ENCODE measurements at places on chromosomes 4 and X. TPM values are rescaled to one million over a fixed set of nuclear protein-coding genes. Genes with fewer than 3 reads are reported as not detected.
A peak's percentile ranks its signal among the peaks of the same experiment; 100 is the strongest.

GRCh38 chr4:30002341-30002740 is 717.8 kb upstream of the PCDH7 start:
- no peak overlapping the region for H3K27ac ChIP-seq
- no peaks in the 10 kb centered on the region for H3K4me1 ChIP-seq

DNA sequence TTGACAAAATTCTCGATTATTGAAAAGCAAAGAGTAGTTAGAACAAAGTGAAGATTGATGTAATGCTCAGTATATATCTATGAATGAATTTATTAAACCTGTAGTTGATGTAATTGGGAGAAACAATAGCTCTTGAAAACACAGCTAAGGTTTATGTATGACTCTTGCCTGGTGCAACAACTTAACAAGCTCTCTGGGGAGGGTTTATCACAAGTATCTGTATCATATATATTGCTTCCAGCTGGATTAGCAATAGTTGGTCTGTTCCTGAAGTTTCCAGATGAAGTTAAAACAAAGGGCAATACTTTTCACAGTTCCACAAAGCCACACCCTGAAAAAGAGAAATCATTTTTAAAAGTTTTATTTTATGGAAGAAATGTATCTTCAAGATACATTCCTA is 91.4 kb downstream of the ARSJ start:
- DNase-seq = no peak
- no peaks in the 10 kb centered on the region for H3K27me3 ChIP-seq
- H3K36me3 ChIP-seq = no peaks in the 10 kb centered on the region
- H3K27ac ChIP-seq = no peak overlapping the region
- H3K4me1 ChIP-seq = no peaks in the 10 kb centered on the region

GRCh38 chr4:68349279-68349648 is 626 bp downstream of the YTHDC1 start:
- H3K36me3 ChIP-seq = no peaks in the 10 kb centered on the region
- peak overlapping the region; percentile 81 for H3K4me3 ChIP-seq
- no peak for DNase-seq
- H3K27me3 ChIP-seq = no peaks in the 10 kb centered on the region

GRCh38 chr4:3874525-3875110 is 108.4 kb downstream of the ADRA2C start:
- no peaks in the 10 kb centered on the region for H3K36me3 ChIP-seq
- peaks cover 37% of the 10 kb centered on the region for H3K27me3 ChIP-seq
- no peak overlapping the region for H3K27ac ChIP-seq
- no peak overlapping the region for H3K4me3 ChIP-seq
- no peak for DNase-seq
- H3K4me1 ChIP-seq = peaks cover 9% of the 10 kb centered on the region

DNA sequence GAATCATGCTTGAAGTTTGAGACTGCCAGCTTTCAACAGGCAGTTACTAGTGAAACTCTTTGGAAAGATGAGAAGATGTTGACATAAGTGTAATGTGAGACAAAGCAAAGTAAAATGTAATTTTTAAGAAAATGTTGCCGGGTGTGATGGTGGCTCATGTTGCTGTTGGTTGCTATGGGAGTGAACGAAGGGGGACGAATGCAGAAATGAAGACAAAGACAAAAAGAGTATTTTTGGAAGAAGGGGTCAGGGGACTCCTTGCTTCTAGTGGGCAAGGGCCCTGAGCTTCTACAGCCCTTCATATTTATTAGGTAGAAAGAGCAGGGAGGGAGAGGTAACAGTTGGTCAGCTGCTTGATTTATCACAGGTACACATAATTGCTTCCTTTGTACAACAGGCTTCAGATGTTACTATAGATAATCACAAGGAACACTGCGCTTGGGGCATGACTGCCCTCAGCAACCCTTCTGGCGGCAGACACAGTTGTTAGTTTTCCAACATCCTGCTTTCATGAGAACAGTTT is 11.9 kb upstream of the UGDH start:
- no peak overlapping the region for H3K27ac ChIP-seq
- H3K4me1 ChIP-seq = no peaks in the 10 kb centered on the region
- peaks cover 18% of the 10 kb centered on the region for H3K36me3 ChIP-seq
- H3K27me3 ChIP-seq = no peaks in the 10 kb centered on the region

DNA sequence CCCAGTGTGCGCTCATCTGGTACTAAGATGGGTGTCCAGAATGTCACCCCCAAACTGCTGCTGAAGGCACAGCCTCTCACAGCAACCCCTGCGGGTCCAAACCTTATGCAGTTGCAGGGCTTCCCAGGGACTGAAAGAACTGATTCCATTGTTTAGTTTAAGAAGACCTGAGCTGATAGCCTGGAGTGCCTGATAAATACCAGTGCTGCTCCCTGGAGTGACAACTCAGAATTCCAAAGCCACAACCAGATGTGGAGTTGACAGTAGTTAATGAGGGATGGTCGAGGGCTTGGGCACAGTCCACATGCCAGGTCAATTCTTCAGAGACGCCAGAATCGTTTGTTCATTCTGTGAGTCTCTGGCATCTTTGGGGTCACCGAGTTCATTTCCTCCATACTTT is 71.2 kb downstream of the LNX1 start:
- no peaks in the 10 kb centered on the region for H3K36me3 ChIP-seq
- H3K27me3 ChIP-seq = no peaks in the 10 kb centered on the region
- H3K4me1 ChIP-seq = no peaks in the 10 kb centered on the region
- no peak for DNase-seq
- H3K27ac ChIP-seq = no peak overlapping the region

DNA sequence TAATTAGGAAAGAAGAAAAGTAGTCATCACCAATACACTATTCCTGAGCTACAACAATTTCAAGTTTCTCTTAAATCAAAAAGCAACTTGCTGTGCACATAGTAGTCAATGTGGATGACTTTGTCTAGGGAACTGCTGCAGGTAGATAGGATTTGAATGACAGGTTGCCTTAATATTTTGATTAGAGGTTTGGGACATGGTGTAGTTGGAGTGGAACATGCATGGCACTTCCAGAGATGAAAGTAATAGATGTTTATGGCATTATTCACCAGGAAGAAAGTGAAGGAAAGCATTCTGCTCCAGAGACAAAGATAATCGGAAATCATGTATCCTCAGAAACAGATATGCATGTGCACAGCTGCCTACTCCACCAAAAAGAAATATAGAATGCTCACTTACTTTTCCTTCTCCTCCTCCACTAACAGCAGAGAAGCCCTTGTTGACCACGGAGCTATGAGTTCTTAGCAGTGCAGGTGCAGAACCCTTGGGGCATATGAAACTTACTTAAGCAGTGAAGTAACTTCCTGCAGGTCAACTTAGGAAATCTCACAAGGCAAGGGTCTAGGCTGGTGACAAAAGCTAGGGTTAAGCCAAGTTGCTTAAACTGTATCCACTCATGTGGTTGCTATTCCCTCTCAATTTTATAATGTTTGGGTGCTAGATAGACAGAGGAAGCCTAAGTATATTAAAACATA is 390.8 kb downstream of the HNRNPD start:
- H3K27me3 ChIP-seq = no peaks in the 10 kb centered on the region
- H3K4me1 ChIP-seq = no peaks in the 10 kb centered on the region
- H3K4me3 ChIP-seq = no peak overlapping the region
- H3K36me3 ChIP-seq = no peaks in the 10 kb centered on the region
- DNase-seq = no peak
- H3K27ac ChIP-seq = no peak overlapping the region

DNA sequence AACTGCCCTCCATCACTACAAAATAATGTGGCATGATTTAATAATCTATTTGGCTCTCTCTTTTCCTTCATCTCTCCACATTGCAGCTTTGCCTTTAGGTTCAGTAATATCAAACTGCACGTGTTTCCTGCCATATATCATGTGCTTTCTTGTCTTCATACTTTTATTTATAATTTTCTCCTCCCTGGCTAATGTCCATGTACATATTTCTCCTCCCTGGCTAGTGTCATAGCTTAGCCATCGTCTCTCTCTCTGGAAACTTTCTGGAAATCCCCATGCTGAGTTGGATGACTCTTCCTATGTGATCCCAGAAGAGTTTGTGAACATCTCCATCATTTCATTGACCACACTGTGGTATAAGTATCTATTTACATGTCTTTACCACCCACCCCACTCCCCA is 21.3 kb upstream of the PDGFC start:
- no peak overlapping the region for H3K27ac ChIP-seq
- no peaks in the 10 kb centered on the region for H3K36me3 ChIP-seq
- DNase-seq = no peak
- H3K4me3 ChIP-seq = no peak overlapping the region
- H3K4me1 ChIP-seq = no peaks in the 10 kb centered on the region

DNA sequence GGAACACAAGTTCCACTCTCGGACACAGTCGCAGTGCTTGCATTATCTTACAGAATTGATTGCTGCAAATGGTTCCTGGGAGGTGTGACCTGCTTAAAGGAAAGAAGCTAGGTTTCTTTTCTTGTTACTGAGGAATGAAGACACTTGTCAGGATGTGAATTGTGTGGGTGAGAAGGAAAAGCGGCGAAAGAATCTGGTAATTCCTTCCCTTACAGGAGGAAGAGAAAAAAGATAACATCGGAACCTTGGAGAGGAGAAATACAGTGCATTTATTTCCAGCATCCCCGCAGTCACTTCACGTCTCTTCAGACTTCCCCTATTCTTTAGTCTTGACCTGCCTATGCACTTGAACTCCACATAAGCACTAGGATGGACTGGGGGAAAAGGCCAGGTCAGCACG is 389 bp upstream of the CCSER1 start:
- no peak for DNase-seq
- H3K27me3 ChIP-seq = no peaks in the 10 kb centered on the region
- H3K36me3 ChIP-seq = no peaks in the 10 kb centered on the region
- peak overlapping the region; percentile 76 for H3K27ac ChIP-seq

DNA sequence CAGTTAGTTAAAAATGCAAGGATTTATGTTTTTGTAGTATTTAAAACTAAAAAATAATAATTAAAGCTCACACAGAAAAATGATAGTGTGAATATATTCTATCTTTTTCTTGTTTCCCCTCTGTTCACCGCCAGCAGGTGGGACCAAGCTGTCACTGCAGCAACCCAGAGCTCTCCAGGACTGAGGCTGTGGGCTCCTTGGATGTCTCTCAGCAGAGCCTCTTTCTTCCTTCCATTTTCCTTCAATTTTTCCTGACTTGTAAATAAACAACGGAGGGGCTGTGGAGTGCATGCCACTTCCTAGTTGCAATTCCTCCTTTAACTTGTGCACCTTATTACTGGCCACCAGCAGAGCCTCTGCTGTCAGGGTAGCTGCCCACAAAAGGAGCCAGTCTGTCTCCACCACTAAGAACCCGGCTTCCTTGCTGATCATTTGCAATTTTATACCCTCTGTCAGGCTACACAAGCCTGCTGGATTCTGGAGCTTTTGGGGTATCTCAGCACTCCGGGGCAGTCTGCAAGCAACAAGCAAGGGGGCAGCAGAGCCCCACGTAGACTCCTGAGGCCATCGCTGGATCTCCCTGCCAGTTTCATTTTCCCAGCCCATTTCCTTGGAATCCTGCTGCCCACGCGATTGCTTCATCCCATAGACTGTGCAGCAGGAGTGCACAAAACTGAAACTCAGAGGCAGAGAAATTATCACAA is 1467.4 kb downstream of the C4orf33 start:
- peaks cover 12% of the 10 kb centered on the region for H3K4me1 ChIP-seq
- no peak for DNase-seq
- peak overlapping the region; percentile 45 for H3K4me3 ChIP-seq
- H3K36me3 ChIP-seq = no peaks in the 10 kb centered on the region

GRCh38 chr4:136306361-136306760 is 1225.9 kb downstream of the PCDH18 start:
- no peaks in the 10 kb centered on the region for H3K4me1 ChIP-seq
- no peak overlapping the region for H3K4me3 ChIP-seq
- DNase-seq = no peak

GRCh38 chr4:8283631-8284121 is 14.1 kb downstream of the HTRA3 start:
- no peak overlapping the region for H3K4me3 ChIP-seq
- H3K36me3 ChIP-seq = peaks cover 6% of the 10 kb centered on the region
- H3K27me3 ChIP-seq = no peaks in the 10 kb centered on the region
- H3K4me1 ChIP-seq = peaks cover 67% of the 10 kb centered on the region
- no peak overlapping the region for H3K27ac ChIP-seq

Gene TCP11X2
- total RNA-seq = not detected

Gene UPF3B
- total RNA-seq = 5.1 TPM
